Muscle of back (tissue), 13 donors: ENCODE measurements at places on chromosomes 2 and 18. TPM values are rescaled to one million over a fixed set of nuclear protein-coding genes. Genes with fewer than 3 reads are reported as not detected.

Gene PID1
- polyA plus RNA-seq, result 33.8 TPM

DNA sequence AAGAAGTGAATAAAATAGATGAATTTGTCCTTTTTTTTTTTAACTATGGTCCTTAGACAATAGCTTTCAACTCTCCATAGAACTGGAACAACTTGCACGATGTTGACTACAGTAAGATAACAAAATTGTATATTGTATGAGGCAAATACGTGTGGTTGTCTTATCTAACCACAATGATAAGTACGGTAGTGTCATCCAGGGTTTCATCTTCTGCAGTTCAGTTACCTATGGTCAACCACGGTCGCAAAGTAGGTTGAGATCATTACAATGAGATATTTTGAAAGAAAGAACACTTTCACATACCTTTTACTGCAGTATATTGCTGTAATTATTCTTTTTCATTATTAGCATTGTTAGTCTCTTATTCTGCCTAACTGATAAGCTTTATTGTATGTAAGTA is 295.2 kb downstream of the PARD3B start:
- no peak for DNase-seq

GRCh38 chr18:77223221-77223639 is 26.4 kb upstream of the GALR1 start:
- no peak for DNase-seq

GRCh38 chr18:34999756-35000289 is 41.4 kb upstream of the MAPRE2 start:
- DNase-seq, result peak; percentile 93

GRCh38 chr2:175883586-175884194 is 118.4 kb downstream of the LNPK start:
- DNase-seq, result no peak

DNA sequence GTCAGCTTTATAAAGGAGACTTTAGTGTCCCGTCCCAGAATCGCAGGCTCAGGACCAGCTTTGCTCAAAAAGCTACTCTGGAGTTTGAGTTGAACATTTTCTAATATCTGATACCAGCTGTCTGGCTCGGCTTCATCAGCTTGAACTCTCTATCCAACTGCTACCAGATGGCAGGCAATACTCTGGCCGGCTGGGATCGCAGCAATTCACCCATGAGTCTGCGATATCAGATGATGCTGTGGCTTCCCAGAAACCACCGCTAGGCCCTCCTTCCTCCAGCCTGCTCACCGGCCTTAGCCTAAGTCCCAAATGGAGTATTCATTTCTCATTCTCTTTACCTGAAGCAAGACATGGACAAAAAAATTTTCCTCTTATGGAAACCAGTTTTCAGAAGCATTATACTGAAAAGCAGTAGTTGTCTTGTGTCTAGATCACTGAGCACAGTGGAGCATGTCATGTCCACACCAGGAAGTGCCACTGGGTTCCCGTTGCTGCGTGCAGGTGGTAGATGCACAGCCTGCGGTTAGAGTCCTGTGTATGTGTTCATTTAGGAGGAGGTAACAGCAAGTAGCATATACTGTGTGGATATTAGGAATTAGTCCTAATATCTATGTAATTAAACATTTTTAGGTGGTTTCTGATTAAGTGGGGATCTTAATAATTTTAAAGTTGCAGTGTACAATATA is 162.0 kb upstream of the SOX11 start:
- peak; percentile 19 for DNase-seq

DNA sequence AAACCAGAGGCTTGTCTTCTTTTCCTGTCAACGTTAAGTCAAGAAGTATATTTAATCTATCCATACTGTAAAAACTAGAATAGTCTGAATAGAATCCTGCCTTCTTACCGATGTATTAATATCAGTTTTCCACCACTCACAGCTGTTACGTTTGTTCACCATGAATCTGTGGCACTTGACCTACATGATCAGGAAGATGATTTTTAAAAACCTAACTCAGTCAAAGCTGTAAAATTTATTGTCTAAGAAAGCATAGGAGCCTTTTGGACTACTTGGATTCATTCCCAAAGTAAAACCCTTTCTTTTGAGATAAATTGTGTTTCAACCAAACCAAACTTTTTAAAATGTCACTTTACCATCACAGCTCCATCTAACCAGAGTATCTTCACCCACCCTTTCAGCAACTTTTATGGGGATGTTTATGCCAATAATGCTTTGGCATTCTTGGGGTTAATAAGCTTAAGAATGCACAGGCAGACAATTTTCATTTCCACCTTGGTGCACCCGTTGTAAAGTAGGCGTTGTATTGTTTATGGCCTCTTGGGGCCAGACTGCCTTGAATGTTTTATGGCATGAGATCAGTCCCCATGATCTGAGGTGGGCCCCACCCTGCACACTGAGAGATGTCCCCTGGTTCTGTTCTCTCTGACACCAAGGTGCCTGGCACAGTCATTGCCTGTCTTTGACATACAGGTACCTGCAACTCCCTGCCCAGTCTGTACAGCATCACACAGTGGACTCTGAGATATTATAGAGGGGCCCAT is 176.2 kb upstream of the EPAS1 start:
- DNase-seq, result no peak

Gene BOLA3
- 30.5 TPM for polyA plus RNA-seq

DNA sequence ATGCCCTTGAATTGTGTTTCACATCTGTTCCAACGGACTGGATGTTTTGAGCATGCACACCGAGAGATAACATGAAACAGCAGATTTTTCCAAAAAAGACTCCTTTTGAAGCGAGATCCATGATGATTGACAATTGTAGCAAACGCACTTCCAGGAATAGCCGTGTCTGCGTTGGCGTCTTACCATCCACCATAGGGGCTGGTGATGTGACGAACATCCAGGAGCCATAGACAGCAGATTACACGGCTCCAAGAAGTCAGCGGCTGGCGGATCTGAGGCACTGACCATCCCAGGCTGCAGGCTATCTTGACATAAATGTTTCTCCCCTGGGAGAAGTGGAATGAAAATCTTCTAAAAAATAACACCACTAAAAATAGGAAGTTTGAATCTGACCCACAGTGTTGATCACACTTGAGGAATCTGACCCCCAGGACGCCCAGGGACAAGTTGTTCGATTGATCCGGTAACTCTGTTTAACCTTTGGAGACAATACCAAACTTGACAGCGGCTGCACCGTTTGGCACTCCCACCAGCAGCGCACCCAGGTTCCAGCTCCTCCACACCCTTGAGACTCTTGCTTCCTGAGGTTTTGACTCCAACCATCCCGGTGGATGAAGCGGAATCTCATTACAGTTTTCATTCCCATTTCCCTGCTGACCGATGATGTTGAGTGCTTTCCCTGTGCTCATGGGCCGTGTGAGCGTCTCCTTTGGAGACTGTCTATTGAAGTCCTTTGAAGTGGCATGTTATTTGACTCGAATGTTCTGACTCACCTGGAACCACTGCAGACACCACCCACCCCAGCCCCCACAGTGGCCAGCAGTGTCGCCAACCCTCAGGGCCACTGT is 140.0 kb upstream of the GPC1 start:
- no peak for DNase-seq

GRCh38 chr2:149513461-149513860 is 74.1 kb downstream of the MMADHC start:
- no peak for DNase-seq

Gene TGFA
- 0.72 TPM for polyA plus RNA-seq

Gene MAP4K4
- 128 TPM for polyA plus RNA-seq

GRCh38 chr2:37921781-37922180 is 3.3 kb upstream of the RMDN2 start:
- DNase-seq, result no peak

Gene SLC9A2
- 1.6 TPM for polyA plus RNA-seq

Gene NRP2
- polyA plus RNA-seq, result 12.9 TPM

DNA sequence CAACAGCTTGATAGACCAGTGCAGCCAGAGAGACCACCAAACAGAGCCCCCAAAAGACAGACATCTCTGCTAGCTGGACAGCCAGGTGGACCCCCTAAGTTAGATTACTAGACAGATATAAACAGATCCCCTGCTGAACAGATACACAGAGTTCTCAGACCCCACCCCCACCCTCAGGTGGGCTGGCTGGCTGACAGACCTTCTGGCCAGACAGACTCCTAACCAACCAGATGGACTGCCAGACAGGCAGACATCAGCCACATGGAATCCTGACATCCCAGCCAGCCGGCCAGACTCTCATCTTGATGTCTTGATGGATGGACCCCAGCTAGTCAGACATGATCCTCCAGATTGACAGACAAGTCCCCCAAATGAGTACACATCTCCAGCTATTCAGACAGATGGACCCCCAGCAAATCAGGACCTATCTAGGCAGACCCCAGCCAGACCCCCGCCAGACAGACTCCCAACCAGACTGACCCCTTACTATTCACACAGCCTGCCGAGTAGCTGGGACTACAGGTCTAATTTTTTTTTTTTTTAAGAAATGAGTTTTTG is 18.0 kb downstream of the PTPN18 start:
- DNase-seq, result no peak

Gene LYPD1
- polyA plus RNA-seq, result 15.4 TPM

DNA sequence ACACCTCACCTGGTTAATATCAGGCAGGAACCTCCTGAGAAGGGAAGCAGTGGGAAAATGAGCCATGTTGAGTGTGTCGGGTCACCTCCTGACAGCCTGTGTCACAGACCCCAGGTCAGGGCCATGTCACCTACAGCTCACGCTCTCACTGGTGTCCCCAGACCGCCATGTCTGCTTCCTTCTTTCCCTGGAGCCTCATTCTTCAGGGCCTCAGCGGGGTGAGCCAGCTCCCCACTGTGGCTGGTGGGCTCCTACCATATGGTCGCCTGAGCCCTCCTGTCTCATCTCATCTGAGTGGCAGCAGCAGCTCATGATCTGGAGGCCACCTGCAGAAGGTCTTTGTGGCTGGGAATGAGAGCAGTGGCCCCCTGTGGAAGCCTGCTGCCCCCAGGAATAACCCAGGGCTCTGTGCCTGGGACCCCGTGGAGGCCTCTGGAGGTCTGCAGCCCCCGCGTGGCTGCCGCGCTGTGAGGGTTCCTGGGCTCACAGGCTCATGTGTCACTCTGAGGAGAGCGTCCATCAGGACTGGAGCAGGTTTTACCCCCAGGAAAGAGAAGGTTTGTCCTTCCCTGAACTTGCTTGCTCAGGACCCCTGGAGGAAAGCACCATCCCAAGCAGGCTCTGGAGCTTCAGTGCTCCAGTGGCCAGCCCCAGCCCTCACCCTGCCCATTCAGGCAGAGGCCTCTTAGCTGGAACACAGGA is 56.4 kb downstream of the FAM168B start:
- no peak for DNase-seq

Gene LOXHD1
- 2.6 TPM for polyA plus RNA-seq

DNA sequence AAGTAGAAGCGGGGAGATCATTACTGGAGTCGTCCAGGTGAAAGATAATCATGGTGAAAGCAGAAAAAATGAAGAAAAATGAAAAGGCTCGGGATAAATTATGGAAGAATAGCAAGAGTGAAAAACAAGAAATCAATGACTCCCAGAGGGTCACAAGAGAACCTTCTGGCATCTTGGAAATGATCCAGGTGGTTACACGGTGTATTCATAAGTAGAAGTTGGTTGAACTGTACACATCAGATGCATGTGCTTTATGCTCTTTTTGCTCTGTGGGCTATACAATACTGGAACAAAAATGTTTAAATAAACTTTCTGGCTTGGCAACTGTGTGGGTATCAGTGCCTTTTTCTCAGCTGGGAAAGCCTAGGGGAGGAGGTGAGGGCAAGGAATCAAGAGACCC is 348.9 kb downstream of the RND3 start:
- DNase-seq, result no peak

DNA sequence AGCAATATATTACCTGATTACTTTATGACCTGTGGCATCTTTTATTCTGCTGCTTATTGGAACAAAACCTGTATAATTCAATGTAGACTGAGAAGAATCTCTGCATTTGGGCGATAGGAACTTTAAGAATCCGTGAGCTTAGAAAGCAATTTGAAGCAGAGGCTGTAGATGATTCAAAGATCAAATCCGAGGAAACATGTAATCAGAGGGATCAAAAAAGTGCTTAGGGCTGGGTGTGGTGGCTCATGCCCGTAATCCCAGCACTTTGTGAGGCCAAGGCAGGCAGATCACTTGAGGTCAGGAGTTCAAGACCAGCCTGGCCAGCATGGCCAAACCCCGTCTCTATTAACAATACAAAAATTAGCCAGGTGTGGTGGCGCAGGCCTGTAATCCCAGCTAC is 198.4 kb downstream of the MTX2 start:
- no peak for DNase-seq

GRCh38 chr2:240498171-240498957 is 59.4 kb downstream of the ANKMY1 start:
- no peak for DNase-seq

Gene ARMC9
- polyA plus RNA-seq, result 6.7 TPM

DNA sequence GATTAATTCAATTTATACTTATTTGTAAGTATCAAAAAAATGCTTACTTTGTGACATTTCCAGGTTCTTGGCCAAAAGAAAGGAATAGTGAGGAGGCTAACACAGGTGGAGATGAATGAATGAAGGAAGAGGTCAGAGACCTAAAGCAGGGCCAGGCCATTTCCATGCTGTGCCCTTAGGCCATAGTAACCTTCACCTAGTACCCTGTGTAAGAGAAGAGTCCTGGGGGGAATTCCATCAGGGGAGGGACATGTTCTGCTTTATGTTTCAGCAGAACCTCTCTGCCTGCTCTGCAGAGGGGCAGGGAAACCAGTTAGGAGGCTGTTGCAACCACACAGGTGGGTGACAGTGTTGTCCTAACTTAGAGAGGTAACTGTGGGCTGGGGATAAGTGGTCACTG is 204.2 kb upstream of the CDH20 start:
- no peak for DNase-seq
